EH (cell line): ENCODE measurements at places on chromosomes 12 and 14.

GRCh38 chr12:85147331-85147730 is 111.2 kb downstream of the LRRIQ1 start:
- DNase-seq = no peak

GRCh38 chr12:22329621-22330020 is 4.9 kb downstream of the ST8SIA1 start:
- DNase-seq = no peak

DNA sequence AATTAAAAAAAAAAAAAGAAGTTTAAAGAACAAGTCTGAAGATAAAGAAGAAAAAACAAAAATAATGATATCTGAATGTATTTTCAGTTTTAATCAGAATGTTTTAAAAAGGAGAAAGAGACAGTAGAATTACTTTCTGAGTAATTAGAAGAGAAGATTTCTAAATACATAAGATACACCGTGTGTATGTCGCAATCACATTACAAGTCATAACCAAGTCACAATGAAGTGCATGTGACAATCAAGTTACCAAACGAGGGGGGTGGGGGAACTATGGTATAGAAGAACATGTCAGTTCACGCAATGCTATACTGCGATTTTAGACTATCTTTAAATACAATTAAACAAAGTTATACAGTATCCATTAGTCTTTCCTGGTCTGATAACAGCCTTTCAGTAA is 1464.1 kb upstream of the FLRT2 start:
- DNase-seq = no peak

- peak; percentile 41 for DNase-seq
Measured at GRCh38 chr12:108738170-108738569, 6.9 kb upstream of the CORO1C start.

DNA sequence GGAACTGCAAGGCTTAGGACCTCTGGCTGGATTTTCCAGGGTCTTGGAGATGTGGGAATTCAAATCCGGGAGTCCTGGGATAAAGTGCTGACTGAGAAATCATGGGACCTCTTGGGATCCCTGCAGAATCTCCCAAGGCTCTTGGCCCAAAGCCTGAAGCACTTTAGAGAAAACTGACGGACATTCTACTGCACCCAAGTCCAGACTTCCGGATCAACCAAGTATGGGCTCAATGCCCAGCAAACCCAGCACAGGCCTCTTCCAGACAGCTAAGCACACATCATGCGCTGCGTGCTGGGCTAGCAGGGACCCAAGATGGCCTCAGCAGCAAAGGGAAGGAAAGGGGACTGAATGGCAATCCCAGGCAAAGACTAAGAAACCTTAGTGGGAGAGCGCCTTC is 85.0 kb downstream of the ACTN1 start:
- peak; percentile 67 for DNase-seq

DNA sequence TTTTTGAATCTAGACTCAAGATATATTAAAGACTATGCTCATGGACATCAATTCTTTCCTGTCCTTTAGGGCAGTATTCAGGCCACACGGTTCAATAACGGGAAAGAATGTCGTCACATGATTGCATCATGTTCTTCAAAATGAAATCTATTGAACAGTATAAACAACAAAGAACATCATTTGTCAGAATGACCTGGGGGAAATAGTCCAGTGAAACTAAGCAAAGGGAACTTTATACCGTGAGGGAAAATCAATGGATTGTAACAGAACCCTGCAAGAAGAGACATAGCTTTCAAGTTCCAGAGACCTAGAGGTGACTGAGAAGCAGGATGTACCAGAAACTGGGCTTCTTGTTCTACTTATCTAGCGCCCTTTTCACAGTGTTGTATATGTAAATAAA is 32.7 kb downstream of the FLRT2 start:
- no peak for DNase-seq

DNA sequence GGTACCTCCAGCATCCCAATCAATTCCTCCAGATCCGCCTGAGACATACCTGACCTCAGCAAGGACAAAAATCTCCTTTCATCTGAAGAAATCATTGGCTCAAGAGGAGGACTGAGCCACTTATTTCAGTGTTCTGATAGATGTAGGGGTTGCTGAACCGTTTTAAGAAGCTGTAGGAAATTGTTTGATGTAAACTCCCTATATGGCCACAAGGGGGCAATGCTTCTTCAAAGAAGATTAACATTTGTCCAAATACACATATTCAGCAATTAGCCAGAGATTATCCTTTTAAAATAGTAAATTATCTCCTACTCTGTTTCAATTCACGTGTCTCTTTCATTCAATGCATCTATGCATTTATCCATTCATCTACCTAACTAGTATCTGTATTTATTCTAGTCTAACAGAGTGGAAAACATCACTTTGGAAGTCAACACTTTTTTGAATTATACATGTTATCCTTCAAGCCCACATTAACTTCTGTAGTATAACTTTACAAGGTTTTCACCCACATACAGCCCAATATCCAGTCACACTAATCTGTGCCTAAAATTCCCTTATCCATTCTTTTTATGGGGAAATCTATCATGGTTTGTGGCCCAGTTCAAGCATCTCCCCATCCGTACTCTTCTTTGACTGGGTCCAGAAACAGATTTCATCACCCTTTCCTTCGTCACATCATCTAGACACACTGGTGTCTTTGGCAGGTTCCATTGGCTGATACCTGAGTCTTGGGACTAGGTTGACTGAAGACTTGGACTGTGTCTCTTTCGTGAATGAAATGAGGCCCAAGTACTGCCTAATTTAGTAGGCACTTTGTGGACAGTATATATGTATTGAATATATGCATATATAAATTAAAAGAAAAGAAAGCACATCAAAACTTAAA is 411.0 kb upstream of the OR4E1 start:
- DNase-seq = peak; percentile 34

GRCh38 chr14:100406505-100407131 is 83.5 kb downstream of the SLC25A47 start:
- peak; percentile 28 for DNase-seq

GRCh38 chr14:89255012-89255411 is 162.0 kb downstream of the FOXN3 start:
- DNase-seq = no peak

- DNase-seq = no peak
Measured at GRCh38 chr14:73264080-73264884, 27.0 kb downstream of the PAPLN start.

DNA sequence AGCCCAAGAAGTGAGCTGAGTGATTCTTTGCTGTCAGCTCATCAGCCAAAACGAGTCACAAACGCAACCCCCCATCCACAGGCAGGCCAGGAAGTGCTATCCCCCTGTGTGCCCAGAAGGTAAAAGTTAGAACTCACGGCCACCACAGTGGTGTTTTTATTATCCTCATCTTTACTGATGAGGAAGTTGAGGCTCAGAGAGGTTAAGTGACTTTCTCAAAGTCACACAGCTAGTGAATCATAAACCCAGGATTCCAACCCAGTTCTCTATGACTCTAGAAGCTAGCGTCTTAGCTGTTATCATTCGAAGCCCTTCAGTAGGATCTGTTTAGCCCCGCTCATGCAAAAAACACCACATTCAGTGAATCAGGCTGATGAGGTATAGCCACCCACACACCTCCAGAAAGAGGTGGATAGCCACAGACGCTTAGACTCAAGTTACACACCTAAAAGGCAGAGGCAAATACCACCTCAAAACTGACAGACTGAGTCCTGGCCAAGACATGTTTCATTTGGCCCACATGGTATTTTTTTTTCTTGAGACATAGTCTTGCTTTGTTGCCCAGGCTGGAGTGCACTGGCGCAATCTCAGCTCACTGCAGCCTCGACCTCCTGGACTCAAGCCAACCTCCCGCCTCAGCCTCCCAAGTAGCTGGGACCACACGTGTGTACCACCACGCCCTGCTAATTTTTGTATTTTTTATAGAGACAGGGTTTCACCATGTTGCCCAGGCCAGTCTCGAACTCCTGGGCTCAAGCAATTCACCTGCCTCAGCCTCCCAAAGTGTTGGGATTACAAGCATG is 100.7 kb downstream of the SCARB1 start:
- no peak for DNase-seq

GRCh38 chr12:46664761-46665287 is 161.0 kb downstream of the SLC38A4 start:
- peak; percentile 90 for DNase-seq

DNA sequence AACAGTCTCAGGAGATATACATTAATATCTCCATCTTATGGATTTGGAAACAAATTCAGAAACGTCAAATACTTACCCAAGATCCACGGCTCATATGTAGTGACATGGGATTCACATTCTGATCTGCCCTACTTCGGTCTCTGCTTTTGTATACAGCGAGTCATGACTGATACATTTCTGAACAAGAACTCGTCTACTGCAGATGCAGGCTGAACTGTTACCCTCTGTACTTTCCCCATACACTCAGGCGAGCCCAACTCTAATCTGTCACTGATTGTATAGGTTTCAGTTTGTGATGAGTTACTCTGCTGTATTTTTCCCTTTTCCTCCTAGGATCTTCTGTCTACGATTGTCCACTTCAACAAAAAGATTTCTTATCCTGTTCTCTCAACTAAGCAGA is 441.6 kb downstream of the CCDC91 start:
- DNase-seq = no peak

DNA sequence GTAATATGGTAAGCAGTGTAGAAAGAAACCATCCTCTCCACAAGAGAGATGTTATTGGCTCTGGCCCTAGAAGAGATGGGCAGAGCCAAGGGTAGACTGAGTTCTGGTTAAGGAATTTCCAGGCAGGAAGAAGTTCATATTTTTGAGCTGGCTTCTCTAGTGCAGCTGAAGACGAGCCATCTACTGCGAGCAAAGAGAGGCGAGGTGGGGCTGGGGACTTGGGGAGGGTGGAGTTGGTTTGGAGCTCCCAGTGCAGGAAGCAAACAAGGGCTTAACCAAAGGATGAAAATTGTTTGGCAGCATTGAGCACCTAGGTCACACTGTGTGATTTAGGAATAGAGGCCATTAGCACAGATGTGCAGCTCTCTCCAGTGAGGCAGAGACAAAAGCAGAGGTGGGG is 239.6 kb downstream of the ZFP36L1 start:
- no peak for DNase-seq

- peak; percentile 65 for DNase-seq
Measured at GRCh38 chr12:65741656-65742017, 82.6 kb upstream of the HMGA2 start.

DNA sequence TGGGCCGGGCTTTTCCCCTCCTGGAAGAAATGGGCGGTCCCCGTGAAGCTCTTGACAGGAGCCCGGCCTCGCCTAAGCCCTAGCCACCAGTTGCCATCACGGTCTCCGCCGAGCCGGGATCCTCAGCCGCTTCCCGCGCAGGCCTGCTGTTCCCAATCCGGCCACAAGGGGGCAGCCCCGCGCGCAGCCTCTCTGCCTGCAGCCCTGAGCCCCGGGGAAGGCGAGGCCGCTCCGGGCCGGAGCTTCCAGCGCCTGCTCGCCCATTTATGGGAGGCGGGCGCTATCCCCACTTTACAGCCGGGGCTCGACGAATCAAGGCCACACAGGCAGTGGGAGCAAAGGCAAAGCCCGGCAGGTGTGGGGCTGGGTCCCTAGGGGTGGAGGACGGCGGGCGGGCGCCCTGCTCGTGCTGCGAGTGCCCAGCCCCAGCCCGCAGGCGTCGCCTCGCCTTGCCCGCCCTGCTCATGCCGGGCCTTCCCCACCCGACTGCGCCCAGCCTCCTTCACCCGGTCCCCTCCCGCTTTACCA is 61.5 kb downstream of the LGMN start:
- peak; percentile 78 for DNase-seq

DNA sequence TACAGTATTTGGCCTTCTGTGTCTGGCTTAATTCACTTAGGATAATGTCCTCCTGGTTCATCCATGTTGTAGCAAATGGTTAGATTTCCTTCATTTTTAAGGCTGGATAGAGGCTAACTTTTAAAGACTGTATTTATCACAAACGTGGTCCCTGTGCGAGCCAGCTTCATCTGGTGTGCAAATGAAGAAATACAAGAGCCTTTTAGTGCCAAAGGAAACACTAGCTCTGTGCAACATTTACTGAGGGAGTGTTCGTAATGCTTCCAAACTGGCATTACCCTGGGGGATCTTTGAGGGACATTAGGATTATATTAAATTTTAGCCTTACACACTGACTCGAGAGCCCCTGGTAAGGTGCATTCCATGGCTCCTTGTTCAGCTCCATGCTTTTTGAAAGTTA is 43.0 kb upstream of the SLC38A2 start:
- no peak for DNase-seq

DNA sequence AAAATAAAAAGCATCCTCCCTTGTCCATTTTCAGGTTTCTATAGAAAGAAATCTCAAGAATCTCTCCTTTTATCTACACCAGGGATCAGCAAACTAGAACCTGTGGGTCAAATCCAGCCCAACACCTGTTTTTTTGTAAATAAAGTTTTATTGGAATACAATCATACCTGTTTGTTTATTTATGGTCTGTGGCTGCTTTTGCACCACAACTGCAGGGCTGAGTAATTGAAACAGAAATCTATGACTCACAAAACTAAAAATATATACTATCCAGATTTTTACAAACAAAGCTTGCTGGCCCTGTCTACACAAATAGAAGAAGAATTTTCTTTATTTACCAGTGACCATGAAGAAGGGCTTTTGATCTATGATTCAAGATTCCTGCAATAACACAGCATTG is 95.1 kb upstream of the COCH start:
- peak; percentile 16 for DNase-seq

DNA sequence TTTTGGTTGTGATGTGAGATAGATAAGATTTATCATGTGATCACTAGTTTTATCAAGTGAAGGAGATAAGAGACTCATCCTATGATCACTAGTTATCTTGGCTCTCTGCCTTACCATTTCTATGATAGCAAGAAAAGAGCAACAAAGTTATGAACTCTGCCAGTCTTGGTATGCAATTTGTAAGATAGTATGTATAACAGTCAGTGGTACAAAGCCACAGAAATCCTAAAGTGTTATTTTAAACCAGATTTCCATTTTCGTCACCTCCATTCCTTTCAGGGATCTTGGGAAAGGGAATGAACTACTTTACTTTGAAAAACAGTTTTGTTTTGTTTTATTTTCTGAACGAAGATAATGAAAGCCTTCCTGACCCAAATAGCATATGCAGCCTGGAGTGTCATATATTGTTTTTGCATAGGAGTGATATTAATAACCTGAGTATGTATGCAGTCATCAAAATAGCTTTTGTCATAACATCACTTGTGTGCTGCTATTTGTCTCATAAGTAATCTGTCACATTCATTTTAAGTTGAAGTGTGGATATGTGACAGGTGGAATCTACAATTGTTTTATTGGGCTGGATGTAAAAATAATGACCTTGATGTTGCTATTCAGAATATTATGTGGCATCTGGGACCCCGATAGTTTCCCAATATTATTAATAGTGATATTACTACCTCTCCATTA is 35.0 kb downstream of the FLRT2 start:
- DNase-seq = peak; percentile 69

GRCh38 chr12:67910360-67911274 is 78.6 kb upstream of the IFNG-AS1 start:
- DNase-seq = peak; percentile 99
